NCI-H2029 treated with DMSO at 0.1 percent for 48 hours (cell line): ENCODE measurements at places on chromosomes 5 and 9.

- no peak for DNase-seq
Observed at GRCh38 chr9:22097707-22098106, 88.6 kb upstream of the CDKN2B start.

DNA sequence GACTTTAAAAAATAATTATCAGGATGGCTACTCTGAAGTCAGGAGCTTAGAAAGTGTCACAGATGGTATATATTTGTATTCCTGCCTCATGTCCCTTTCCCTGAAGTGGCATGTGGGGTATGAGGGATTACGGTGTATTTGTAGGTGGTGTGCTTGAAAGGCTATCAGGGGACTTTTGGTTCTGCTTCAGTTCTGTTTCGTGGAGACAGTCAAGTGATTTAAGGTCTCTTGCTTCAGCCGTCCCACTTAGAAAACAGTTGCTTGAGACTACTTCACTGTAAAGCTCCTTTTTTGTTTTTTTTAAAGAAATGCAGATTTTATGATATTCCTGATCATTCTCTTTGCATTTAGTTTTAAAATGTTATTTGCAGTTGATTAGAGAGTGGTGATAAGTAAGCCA is 18.3 kb downstream of the PARP8 start:
- no peak for DNase-seq

- DNase-seq = no peak
Observed at GRCh38 chr5:22621084-22621483, 232.1 kb downstream of the CDH12 start.

GRCh38 chr9:86219606-86220005 is 39.9 kb downstream of the C9orf153 start:
- no peak for DNase-seq

GRCh38 chr5:139091439-139092156 is 106.6 kb downstream of the SIL1 start:
- DNase-seq = no peak
